ENCODE measurements at places on chromosomes 11 and 22. TPM values are rescaled to one million over a fixed set of nuclear protein-coding genes. Genes with fewer than 3 reads are reported as not detected.

Gene SHANK2
- not detected for total RNA-seq

Gene EIF1AD
- total RNA-seq = 81.2 TPM

Gene SLC17A6
- not detected for total RNA-seq

Gene CARD16
- total RNA-seq = 10.3 TPM

Gene ARHGEF17
- not detected for total RNA-seq

Gene LSP1
- 230 TPM for total RNA-seq

Gene MPST
- total RNA-seq = 16.6 TPM

Gene EHF
- total RNA-seq = 0.58 TPM

Gene PTPN5
- total RNA-seq = not detected

GRCh38 chr22:24695561-24696511 is 78.7 kb downstream of the PIWIL3 start:
- no peak overlapping the region for H3K27ac ChIP-seq
- no peaks in the 10 kb centered on the region for H3K27me3 ChIP-seq
- H3K4me1 ChIP-seq = no peaks in the 10 kb centered on the region
- DNase-seq = no peak
- no peak overlapping the region for H3K4me3 ChIP-seq
- no peaks in the 10 kb centered on the region for H3K36me3 ChIP-seq

DNA sequence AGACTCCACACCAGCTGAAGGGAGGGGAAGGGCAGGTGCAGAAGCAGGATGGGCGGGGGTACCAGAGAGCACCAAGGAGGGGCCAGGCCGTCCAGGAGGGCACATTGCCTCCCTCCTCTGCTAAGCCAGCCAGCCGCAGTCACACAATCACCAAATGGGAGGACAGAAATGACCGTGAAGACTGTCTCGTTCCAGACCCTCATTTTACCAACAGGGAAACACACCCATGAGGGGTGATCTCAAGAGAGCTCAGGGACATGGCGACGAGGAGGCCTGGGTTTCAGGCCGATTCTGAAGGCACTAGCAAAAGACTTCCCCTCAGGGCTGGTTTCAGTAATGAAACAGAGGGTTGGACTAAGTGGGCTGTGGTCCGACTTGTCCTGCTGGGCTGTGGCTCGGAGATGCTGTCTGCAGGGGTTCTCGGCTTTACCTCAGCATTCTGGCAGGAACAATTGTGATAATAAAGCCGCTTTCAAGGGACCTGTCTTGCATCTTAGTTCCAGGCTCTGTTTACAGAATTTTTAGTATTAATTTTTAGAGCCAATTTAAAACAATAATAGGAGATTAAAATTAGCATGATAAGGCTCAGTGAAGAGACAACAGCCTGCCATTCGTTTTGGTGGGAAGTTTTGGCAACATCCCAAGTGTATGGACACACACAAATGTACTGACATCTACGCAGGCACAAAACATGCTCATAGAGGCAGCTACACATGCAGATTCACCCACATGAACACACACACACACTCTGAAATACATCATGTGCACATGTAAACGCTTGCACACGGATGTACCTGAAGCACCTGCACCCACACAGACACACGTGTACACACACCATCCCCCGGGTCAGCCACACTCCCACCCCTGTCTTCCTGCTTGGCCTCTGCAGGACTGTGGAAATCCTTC is 2.0 kb upstream of the B3GAT1 start:
- H3K27me3 ChIP-seq = peaks cover 20% of the 10 kb centered on the region
- peaks cover 15% of the 10 kb centered on the region for H3K4me1 ChIP-seq
- no peak overlapping the region for H3K4me3 ChIP-seq
- H3K27ac ChIP-seq = no peak overlapping the region
- H3K36me3 ChIP-seq = no peaks in the 10 kb centered on the region
- DNase-seq = no peak

GRCh38 chr11:87769661-87770060 is 405.6 kb downstream of the RAB38 start:
- H3K4me1 ChIP-seq = no peaks in the 10 kb centered on the region
- no peaks in the 10 kb centered on the region for H3K36me3 ChIP-seq
- no peaks in the 10 kb centered on the region for H3K27me3 ChIP-seq
- no peak for DNase-seq
- no peak overlapping the region for H3K4me3 ChIP-seq

GRCh38 chr22:47375621-47376321 is 613.3 kb downstream of the TBC1D22A start:
- DNase-seq = no peak
- no peaks in the 10 kb centered on the region for H3K27me3 ChIP-seq
- no peak overlapping the region for H3K4me3 ChIP-seq

DNA sequence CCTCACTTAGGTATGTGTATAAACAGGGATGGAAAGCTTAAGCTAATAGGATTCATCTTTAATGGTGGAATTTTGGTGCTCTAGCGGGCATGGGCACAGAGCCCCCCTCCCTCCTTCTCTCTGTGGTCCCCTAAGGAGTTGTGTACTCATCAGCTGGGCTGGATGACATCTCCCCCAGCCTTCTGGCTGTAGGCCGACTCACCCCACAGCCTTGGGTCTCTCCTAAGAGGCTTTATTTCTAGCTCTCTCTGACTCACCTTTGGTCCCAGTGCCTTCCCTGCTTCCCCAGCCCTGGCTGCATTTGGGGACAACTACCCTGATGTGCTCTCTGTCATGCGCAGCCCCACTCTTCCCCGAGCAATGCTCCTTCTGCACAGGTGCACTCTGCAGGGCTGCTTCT is 26.9 kb downstream of the SLC6A5 start:
- no peak for DNase-seq
- no peaks in the 10 kb centered on the region for H3K36me3 ChIP-seq
- H3K27me3 ChIP-seq = no peaks in the 10 kb centered on the region
- no peak overlapping the region for H3K27ac ChIP-seq
- no peaks in the 10 kb centered on the region for H3K4me1 ChIP-seq
- no peak overlapping the region for H3K4me3 ChIP-seq

DNA sequence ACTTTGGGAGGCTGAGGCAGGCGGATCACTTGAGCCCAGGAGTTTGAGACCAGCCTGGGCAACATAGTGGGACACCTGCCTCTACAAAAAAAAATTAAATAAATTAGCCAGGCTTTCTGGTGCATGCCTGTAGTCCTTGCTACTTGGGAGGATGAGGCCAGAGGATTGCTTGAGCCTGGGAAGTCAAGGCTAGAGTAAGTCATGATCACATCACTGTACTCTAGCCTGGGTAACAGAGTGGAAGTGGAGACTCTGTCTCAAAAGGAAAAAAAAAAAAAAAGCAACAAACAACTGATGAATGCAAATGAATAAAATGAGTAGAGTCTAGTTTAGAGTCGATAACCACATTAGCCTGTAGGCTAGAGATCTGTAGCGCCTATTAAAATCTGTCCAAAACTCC is 3.9 kb upstream of the BCL2L13 start:
- H3K4me1 ChIP-seq = peaks cover 17% of the 10 kb centered on the region
- no peaks in the 10 kb centered on the region for H3K27me3 ChIP-seq
- no peak for DNase-seq
- no peaks in the 10 kb centered on the region for H3K36me3 ChIP-seq
- no peak overlapping the region for H3K4me3 ChIP-seq

GRCh38 chr11:1389932-1390568 is at the start of gene BRSK2:
BRSK2 (plus strand) TSS chr11:1389934; CDS start chr11:1390285, 351 bp downstream.
- H3K36me3 ChIP-seq = no peaks in the 10 kb centered on the region
- no peak for DNase-seq
- H3K4me1 ChIP-seq = peaks cover 5% of the 10 kb centered on the region

- no peaks in the 10 kb centered on the region for H3K4me1 ChIP-seq
- H3K27ac ChIP-seq = no peak overlapping the region
- no peaks in the 10 kb centered on the region for H3K36me3 ChIP-seq
- no peak overlapping the region for H3K4me3 ChIP-seq
- no peaks in the 10 kb centered on the region for H3K27me3 ChIP-seq
Observed at GRCh38 chr22:39133871-39134270, 18.6 kb downstream of the CBX7 start.

DNA sequence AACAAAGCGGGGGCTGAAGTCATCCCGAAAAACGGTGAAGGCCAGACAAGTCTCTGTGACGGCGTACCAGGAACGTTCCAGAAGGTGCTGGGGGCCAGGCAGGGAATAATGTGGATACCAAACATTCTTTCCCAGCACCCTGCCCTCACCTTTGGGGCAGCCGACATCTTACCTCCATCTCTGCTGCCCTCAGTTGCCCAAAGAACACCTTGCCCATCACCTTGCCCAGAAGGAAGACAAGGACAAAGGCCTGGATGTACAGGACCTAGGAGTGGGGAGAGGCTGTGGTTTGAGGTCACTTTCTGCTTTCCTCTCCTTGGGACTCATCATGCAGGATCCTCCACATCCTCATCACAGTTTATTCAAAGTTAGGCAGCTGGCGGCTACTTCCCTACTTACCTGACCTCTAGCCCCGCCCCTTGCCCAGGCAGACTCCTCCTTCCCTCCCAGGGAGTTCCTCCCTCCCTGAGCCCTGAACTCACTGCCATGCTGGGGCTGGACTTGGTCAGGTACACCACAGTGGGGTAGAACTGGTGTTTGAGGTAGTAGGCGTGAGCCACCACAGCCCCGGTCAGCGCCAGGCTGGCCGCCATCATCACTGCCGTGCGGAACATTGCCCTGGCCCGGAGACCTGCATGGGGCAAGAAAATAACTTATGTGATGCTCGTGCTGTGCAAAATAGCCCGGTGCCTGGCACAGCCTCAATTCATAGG is 1.2 kb downstream of the SYVN1 start:
- DNase-seq = peak; percentile 49
- H3K27ac ChIP-seq = peak overlapping the region; percentile 100
- peak overlapping the region; percentile 99 for H3K4me3 ChIP-seq
- H3K4me1 ChIP-seq = peaks cover 31% of the 10 kb centered on the region

- no peaks in the 10 kb centered on the region for H3K36me3 ChIP-seq
- H3K4me3 ChIP-seq = no peak overlapping the region
- H3K4me1 ChIP-seq = no peaks in the 10 kb centered on the region
Observed at GRCh38 chr11:88318017-88318416, 19.5 kb downstream of the CTSC start.

- DNase-seq = no peak
- no peaks in the 10 kb centered on the region for H3K27me3 ChIP-seq
- peaks cover 11% of the 10 kb centered on the region for H3K36me3 ChIP-seq
- H3K27ac ChIP-seq = no peak overlapping the region
- H3K4me1 ChIP-seq = peaks cover 7% of the 10 kb centered on the region
Observed at GRCh38 chr22:37930270-37930951, 23.0 kb downstream of the C22orf23 start.

- no peak for DNase-seq
- no peak overlapping the region for H3K4me3 ChIP-seq
- no peaks in the 10 kb centered on the region for H3K27me3 ChIP-seq
- H3K27ac ChIP-seq = no peak overlapping the region
Observed at GRCh38 chr11:68560216-68560615, 99.7 kb downstream of the PPP6R3 start.

DNA sequence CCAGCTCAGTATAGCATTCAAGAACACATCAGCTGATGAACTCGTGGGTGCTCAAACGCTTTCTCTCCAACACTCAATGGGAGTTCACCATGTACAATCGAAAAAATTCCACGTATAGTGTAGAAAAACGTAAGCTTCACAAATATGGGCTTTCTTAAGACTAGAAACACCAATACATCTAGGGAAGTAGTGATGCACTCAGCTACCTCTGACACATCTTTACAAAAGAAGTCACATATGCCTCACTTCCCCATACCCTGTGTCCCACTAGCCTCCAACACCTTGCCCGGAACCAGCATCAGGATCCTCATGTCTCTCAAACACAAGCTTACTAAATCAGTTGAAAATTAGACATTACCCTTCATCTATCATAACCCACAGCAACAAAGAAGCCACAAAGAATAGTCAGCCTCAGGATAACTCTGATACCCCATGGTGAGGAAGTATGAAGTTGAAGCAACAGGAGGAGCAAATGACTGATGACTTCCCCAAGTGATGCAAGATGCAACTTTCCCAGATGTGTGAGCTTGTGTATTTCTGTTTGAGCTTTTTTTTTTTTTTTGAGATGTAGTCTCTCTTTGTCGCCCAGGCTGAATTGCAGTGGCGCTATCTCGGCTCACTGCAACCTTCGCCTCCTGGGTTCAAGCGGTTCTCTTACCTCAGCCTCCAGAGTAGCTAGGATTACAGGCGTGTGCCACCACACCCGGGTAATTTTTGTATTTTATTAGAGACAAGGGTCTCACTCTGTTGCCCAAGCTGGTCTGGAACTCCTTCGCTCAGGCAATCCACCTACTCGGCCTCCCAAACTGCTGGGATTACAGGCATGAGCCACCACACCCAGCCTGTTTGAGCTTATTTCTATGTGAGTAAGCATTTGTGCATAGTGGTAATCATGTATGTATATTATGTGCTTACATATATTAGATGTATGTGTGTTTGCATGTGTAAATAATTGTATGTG is 8.5 kb upstream of the DENND5A start:
- no peak for DNase-seq
- no peaks in the 10 kb centered on the region for H3K4me1 ChIP-seq
- H3K36me3 ChIP-seq = no peaks in the 10 kb centered on the region
- H3K27ac ChIP-seq = no peak overlapping the region
- no peaks in the 10 kb centered on the region for H3K27me3 ChIP-seq

- no peak overlapping the region for H3K27ac ChIP-seq
- H3K4me1 ChIP-seq = no peaks in the 10 kb centered on the region
- no peak for DNase-seq
- no peak overlapping the region for H3K4me3 ChIP-seq
- H3K36me3 ChIP-seq = no peaks in the 10 kb centered on the region
Observed at GRCh38 chr11:134638796-134639430, 226.9 kb upstream of the B3GAT1 start.

GRCh38 chr11:16572945-16573344 is 165.5 kb upstream of the C11orf58 start:
- no peaks in the 10 kb centered on the region for H3K4me1 ChIP-seq
- no peaks in the 10 kb centered on the region for H3K36me3 ChIP-seq
- DNase-seq = no peak
- H3K27ac ChIP-seq = no peak overlapping the region

- H3K4me1 ChIP-seq = no peaks in the 10 kb centered on the region
- no peak for DNase-seq
- H3K27me3 ChIP-seq = no peaks in the 10 kb centered on the region
- no peak overlapping the region for H3K4me3 ChIP-seq
Observed at GRCh38 chr11:43834286-43834685, 46.3 kb upstream of the ALKBH3 start.

GRCh38 chr22:23036684-23037428 is 33.5 kb upstream of the GNAZ start:
- no peaks in the 10 kb centered on the region for H3K4me1 ChIP-seq
- H3K27me3 ChIP-seq = no peaks in the 10 kb centered on the region
- DNase-seq = no peak
- H3K4me3 ChIP-seq = no peak overlapping the region
- H3K27ac ChIP-seq = no peak overlapping the region
- H3K36me3 ChIP-seq = no peaks in the 10 kb centered on the region

GRCh38 chr22:28148816-28149465 is 229.9 kb upstream of the PITPNB start:
- no peak for DNase-seq
- no peaks in the 10 kb centered on the region for H3K36me3 ChIP-seq
- H3K4me3 ChIP-seq = no peak overlapping the region
- no peaks in the 10 kb centered on the region for H3K27me3 ChIP-seq
- no peaks in the 10 kb centered on the region for H3K4me1 ChIP-seq
- no peak overlapping the region for H3K27ac ChIP-seq

GRCh38 chr22:23565305-23565914 is 14.7 kb downstream of the IGLL1 start:
- no peaks in the 10 kb centered on the region for H3K4me1 ChIP-seq
- H3K27ac ChIP-seq = no peak overlapping the region
- no peak for DNase-seq
- peaks cover 14% of the 10 kb centered on the region for H3K27me3 ChIP-seq
- no peaks in the 10 kb centered on the region for H3K36me3 ChIP-seq

GRCh38 chr11:128841461-128842072 is 25.5 kb downstream of the KCNJ1 start:
- H3K27ac ChIP-seq = no peak overlapping the region
- H3K27me3 ChIP-seq = no peaks in the 10 kb centered on the region
- peaks cover 57% of the 10 kb centered on the region for H3K4me1 ChIP-seq
- no peak overlapping the region for H3K4me3 ChIP-seq
- no peaks in the 10 kb centered on the region for H3K36me3 ChIP-seq

All from CD8-positive, alpha-beta memory T cell (primary cell).